ENCODE measurements at places on chromosomes 6 and 20.

DNA sequence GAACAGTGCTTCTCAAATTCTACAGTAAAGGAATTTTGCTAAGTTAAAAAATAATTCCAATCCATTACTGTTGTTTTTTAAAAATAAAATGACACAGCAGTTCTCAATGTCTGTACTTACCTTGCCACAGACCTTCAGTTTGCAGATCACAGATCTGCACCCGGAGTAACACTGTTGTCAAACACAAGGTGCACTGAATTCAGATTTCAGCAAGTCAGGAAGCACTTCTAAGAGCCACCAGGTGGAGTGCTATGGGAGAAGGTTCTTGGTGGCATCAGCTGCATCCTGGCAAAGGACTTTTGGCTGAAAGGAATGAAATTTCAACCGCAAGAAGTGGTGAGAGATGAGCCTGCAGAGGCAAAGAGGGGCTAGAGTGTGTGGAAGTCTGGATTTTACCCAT is 17.4 kb downstream of the RSPH4A start:
- no peak for DNase-seq

GRCh38 chr20:10668677-10669368 is 5.0 kb downstream of the JAG1 start:
- no peak for DNase-seq

- no peak for DNase-seq
These were observed 6.1 kb downstream of the C20orf173 start for GRCh38 chr20:35523298-35523888.

DNA sequence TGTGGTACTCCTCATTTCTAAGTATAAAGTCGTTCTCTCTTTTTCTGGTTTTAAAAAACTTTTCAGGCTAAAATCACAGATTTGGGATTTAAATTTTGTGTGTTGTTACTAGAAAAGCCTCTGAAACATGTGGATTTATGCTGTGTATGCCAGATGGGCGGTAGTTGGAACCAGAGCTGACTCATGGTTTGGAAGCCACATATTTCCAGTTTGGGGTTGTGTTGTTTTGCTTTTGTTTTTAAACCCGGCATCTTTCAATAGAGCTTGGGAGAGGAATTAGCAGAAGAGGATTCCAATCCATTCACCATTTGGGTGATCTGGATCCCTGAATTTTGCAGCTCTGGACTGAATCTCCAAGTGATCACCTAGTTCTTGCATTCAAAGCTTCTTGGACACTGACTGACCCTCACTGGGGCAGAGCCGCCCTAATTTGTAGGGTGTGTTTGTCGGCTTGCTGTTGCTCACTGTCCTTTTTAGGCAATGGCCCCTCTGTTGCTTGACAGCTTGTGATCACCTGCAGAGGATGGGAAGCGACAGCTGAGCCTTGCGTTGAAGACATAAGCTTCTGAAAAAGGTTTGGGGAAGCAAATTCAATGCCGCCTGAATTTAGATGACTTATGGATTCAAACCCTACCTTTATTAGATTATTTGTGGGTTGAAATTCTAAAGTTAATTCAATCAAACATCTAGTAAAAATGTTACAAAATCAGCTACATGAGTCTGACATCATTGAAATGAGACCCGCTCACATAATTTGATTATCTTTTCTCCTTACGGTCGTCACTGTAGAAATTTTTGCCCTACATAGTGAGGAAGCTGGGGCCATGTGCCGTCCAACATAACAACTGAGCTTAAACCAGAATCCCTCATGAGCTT is 79.9 kb upstream of the CD83 start:
- no peak for DNase-seq

- DNase-seq = no peak
These were observed 218.5 kb downstream of the TMEM242 start for GRCh38 chr6:157104803-157105202.

- no peak for DNase-seq
These were observed 57.2 kb downstream of the GFRA4 start for GRCh38 chr20:3606021-3606420.

DNA sequence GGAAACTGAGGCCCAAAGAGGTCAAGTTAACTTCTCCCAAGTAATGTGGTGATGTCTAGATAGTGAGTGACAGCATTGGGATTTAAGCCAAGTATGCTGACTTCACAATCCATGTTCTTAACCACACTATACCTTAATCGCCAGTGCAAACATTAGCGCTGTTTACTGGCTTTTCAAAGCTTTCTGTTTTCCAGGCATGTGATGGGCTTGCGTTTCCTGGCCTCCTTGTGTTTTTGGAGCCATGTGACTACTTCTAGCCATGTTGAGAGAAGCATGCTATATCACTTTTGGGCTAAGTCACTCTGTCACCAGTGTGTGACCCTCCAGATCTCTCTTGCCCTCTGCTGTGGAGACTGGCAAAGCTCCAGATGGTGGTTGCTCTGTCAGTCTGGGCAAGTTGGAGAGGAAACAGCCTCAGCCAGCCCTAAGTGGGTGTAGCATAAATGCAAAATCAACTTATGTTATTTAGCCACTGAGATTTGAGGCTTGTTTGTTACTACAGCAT is 76.9 kb downstream of the ANKRD6 start:
- no peak for DNase-seq

DNA sequence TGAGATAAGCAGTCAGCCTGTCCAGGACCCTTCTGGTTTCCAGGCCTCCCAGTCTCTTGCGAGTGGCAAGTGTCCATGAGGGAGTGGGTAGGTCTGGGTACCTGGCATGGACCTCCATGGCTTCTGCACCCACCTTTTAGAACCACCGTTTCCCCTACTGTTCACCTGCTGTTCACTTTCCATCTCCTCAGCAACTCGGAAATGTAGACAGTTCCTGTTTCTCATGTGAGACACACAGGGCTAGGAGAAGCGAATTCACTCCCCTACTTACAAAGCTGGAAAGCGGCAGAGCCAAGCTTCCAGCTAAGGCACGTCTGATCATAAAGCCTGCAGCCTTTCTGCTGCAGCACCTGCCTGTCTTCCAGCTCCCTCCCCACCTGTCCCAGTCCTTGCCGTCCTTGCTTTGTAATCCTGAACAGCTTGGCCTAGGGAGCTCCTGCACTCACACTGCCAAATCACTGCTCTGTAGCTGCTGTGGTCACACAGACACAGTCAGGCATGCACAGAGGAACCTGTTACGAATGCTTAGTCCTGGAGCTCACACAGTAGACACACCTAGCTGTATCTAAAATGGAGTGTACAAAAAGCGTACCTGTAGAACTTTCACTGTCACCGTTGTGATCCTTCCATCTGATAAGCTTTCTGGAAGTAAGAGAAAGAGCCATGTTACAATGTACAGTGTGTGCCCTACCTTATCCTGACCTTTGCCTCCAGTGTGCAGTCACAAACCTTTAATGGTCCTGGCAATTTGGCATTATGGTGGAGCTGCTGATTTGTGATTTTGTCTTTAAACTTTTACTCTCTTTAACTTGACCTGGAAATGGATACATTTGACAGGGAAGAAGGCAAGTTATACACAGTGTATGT is 294.1 kb downstream of the NRN1 start:
- DNase-seq = no peak

GRCh38 chr20:62281161-62281933 is 21.4 kb upstream of the ADRM1 start:
- DNase-seq = peak; percentile 45

- DNase-seq = no peak
These were observed 18.4 kb downstream of the NT5E start for GRCh38 chr6:85468326-85468725.

GRCh38 chr6:82072751-82073150 is 174.8 kb downstream of the IBTK start:
- DNase-seq = no peak

- no peak for DNase-seq
These were observed 222.8 kb upstream of the RUNX2 start for GRCh38 chr6:45105170-45105820.

GRCh38 chr6:24702720-24703282 is 16.2 kb downstream of the C6orf62 start:
- DNase-seq = no peak

DNA sequence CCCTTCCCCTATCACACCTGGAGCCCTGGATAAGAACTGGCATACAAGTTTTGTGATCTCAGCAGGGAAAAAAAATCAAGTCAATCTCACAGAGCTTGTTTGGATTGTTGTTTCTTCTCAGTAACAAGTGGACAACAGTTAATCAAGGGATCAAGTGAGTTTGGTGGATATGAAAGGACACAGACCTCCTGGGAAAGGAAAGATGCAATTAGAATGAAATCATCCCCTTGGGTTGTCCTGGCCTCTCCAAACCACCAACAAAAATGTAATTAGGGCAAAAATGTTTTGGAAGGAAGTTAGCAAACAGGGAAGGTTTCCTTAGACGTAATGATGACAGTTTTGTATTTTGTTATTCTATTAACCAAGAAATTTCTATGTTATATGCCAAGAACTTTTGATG is 99.1 kb upstream of the PRDM1 start:
- DNase-seq = no peak

- no peak for DNase-seq
These were observed 23.0 kb downstream of the RAB23 start for GRCh38 chr6:57198926-57199636.

DNA sequence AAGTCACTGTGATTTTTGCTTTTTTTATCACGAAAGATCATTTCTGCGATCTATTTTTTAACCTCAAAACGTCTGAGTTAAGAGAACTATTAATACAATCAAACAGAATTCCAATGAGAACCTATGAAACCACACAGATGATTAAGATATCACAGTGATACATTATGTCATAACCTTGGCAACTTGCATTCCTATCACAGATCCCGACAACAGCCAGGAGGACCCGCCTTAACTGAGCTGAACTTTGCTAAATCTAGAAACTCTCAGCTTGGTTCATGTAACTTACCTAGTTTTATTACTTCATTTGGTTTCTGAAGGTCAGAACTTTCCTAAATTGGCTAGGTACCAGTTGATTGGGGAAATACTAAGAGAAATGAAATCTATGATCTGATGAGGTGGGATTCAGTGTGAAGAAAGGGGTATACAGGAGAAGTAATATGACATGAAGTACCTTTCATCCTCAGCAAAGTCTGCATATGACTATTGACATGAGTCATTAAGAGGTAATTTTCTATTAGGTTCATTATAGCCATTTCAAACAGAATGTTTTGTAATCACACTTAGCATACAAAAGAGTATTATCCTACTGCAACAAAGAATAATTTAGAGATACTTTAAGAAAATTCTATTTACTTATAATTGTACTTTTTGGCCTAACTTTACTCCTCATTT is 11.2 kb downstream of the LYRM4 start:
- no peak for DNase-seq

- DNase-seq = no peak
These were observed 480.8 kb upstream of the IMPG1 start for GRCh38 chr6:76553256-76553655.

- DNase-seq = peak; percentile 8
These were observed 45.3 kb upstream of the SMIM8 start for GRCh38 chr6:87277123-87277522.

- DNase-seq = no peak
These were observed 380.1 kb upstream of the SOX4 start for GRCh38 chr6:21213492-21213891.

DNA sequence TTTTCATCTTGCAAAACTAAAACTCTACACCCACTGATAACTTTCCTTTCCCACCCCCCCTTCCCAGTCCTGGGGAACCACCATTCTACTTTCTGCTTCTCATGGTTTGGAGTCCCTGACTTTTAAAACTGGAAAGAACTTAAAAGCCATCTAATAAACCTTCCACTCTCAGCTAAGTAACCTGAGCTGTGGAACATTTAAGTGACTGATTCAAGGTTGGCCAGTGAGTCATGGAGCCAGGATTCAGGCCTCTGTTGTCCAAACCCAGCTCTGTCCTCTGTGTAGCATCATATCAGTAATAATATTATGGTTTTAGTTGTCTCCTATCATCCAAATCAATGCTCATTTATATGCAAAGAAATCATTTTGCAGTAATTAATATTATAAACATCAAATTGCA is 176.0 kb upstream of the NT5E start:
- DNase-seq = no peak

GRCh38 chr20:20519269-20519668 is 151.4 kb downstream of the INSM1 start:
- no peak for DNase-seq

GRCh38 chr20:19807946-19808330 is 49.9 kb downstream of the RIN2 start:
- DNase-seq = no peak

DNA sequence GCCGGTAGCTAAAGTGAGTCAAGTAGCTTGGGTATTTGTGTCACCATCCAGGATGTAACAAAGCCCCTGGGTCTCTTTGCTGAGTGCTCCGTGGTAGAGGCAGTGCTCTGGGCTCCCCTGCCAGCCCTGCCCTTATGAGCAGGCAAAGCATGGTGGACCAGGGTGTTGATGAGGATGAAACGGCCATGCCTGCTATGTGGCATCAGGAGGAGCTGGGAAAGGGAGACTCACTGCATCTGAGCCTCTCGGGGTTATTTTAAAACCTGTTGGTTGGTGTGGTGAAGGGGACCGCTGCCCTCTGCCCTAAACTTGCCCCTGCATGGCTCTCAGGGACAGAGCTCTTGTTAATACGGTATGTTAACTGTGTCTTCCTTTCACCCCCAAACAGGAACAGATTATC is 143.1 kb downstream of the DTNBP1 start:
- DNase-seq = no peak

- no peak for DNase-seq
These were observed 10.4 kb upstream of the SSTR4 start for GRCh38 chr20:23024701-23025100.

GRCh38 chr6:56314683-56315523 is 67.5 kb upstream of the COL21A1 start:
- no peak for DNase-seq

DNA sequence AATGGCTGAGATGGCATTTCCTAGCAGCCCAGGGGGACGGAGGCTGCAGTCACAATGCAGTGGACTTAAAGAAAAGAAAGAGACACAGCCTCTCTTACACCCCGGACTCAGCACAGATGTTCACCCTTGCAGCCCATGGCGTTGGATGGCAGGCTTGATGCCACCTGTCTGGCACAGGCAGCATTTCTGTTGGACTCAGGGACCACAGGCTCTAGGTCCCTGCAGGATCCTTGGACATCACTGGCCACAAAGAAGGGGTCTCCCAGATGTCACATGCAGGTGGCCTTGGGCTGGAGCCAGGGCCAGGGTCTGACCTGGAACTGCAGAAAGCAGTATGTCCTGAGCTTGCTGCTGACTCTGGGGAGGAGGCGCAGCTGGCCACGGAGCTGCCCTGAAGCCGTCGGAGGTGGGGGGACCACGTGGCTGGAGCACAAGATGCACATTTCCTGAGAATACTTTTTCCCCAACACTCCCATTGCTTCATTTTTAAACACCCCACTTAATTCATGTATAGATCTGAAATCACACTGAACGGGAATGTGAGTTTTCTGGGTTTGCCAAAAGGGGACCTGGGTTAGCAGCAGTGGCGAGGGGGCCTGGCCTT is 102.3 kb upstream of the SULF2 start:
- no peak for DNase-seq

DNA sequence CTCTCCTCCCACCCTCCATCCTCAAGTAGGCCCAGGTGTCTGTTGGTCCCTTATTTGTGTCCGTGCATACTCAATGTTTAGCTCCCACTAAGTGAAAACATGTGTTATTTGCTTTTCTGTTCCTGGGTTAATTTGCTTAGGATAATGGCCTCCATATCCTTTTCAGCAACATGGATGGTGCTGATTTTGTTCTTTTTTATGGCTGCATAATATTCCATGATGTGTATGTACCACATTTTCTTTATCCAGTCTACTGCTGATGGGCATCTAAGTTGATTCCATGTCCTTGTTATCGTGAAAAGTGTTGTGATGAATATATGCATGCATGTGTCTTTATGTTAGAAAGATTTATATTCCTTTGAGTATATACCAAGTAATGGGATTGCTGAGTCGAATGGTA is 314.9 kb upstream of the IRAK1BP1 start:
- no peak for DNase-seq
